ENCODE measurements at places on chromosomes 2 and 18.

DNA sequence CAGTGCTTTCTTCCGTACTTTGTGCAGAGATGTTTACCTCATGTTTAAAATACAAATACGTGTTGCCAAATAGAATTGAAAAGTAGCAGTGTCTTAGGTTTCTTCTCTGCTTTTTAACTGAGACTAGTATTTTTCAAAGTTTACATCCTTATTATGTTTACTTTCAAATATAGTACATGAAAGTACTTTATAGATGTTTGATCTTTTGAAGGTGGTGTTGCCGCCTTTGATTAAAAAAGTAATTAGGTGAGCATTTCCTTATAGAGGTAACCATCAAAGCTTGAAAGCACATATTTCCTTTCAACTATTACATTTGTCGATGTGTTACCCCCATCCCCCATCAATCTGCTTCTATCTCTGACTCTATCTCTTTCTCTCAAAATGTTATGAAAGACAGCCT, 87.0 kb downstream of the CERS6 start:
- no peak overlapping the region for H3K27ac ChIP-seq
- H3K4me1 ChIP-seq, result peaks cover 24% of the 10 kb centered on the region
- H3K27me3 ChIP-seq, result no peaks in the 10 kb centered on the region
- H3K4me3 ChIP-seq, result no peak overlapping the region
- H3K36me3 ChIP-seq, result no peaks in the 10 kb centered on the region

DNA sequence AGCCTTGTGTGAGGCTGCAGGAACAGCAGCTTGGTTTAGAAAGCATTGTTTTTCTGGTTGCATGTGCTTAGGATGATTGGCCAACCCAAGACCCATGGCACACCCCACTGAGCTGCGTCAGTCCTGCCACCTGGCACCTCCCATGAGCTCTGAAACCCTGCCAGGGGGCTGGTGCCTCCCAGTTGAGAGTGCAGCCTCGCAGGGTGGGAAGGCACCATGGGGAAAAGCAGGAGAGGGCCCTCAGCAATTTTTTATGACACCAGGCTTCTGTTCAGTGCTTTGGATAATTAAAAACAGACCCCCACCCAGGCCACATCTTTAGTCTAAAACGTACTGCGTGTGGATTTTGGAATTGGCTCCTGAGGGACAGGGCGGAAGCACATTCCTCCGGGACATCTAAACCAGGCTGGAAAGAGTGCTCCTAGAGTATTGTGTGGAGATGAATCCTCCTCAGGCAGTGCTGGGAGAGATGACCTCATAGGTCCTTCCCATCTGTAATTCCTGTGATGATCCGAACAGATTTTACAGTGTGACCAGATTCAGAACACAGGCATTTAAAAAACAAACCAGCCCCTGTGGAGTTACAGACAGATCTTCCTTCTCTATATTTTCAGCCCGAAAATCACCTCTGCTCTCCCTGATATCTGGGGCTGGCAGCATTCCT, 438.3 kb downstream of the ZNF521 start:
- DNase-seq, result no peak
- H3K36me3 ChIP-seq, result no peaks in the 10 kb centered on the region
- H3K4me1 ChIP-seq, result peaks cover 6% of the 10 kb centered on the region

DNA sequence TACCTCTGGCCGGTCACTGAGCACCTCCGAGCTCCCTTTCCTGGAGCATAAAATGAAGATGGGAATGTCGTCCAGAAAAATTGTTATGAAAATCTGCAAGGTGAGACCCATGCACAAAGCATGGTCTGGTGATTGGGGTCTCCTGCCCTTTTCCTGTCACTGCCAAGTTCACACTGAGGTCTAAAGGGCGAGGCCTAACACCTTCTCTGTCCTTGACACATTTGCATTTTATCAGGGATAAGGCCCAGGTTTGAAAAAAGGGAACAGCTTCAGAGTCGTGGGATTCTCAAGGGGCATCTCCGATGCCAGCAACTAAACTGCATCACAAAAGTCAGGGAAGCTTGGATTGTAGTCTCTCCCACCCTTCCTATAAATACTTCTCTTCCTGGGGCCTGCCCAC, 24.7 kb downstream of the GNAL start:
- H3K36me3 ChIP-seq, result no peaks in the 10 kb centered on the region
- H3K4me1 ChIP-seq, result no peaks in the 10 kb centered on the region
- DNase-seq, result no peak
- H3K27ac ChIP-seq, result no peak overlapping the region
- no peak overlapping the region for H3K4me3 ChIP-seq

DNA sequence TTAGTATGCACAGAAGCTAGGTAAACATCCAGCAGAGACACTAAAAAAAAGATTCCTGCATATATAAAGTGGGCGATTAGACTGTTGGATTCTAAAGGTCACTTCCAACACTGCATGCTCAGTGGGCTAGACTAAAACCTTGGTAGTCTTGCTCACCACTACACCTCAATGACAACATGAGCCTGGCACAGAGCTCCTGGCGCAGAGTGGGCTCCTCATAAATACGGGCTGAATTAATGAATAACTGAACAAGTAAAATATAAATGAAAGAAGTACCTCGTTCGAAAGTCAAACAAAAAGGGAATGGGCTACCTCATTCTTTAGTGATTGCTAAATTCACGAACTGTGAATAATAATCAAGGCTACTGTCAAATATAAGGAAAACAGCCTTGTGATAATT, 185.3 kb downstream of the STK39 start:
- peak overlapping the region; percentile 13 for H3K4me3 ChIP-seq
- no peaks in the 10 kb centered on the region for H3K27me3 ChIP-seq
- H3K36me3 ChIP-seq, result peaks cover 28% of the 10 kb centered on the region
- peaks cover 50% of the 10 kb centered on the region for H3K4me1 ChIP-seq
- H3K27ac ChIP-seq, result peak overlapping the region; percentile 79
- DNase-seq, result peak; percentile 24

DNA sequence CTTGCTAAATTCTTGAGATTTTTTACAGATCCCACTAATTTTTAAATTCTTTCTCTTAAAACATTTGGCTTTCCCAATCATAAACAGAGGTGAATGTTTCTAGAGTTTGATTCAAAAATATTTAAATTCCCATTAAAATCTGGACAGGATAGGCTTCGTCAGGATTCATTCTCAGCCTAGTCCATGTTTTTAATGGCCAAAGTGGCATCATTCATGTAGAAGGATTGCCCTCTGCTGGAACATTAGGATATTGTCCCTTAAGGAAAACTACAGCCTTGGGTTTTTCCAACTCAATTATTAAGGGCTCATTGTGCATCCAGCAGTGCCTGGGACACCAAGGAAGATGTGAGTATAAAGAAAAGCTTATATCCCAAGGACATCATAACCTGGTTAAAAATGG, 71.7 kb downstream of the TPGS2 start:
- H3K27ac ChIP-seq, result no peak overlapping the region
- no peak overlapping the region for H3K4me3 ChIP-seq
- no peaks in the 10 kb centered on the region for H3K36me3 ChIP-seq
- peaks cover 12% of the 10 kb centered on the region for H3K4me1 ChIP-seq
- DNase-seq, result peak; percentile 38
- H3K27me3 ChIP-seq, result no peaks in the 10 kb centered on the region

DNA sequence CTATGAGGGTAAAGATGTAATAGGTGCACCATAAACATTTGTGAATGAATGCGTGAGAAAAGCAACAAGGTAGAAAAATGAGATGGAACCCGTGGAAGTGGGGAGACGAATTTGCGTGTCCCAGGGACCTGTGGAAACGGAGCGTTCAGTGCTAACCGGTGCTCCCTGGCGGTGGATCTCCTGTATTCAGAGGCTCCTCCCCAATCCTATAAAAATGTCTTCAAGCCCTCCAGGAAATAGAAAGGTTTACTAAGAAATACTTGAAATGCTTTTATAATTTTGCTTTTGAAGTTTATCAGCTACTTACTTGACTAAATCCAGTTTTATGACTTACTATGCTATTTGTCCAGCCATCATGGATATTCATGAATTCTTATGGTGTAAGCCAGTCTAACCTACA, 62.8 kb upstream of the RBM44 start:
- H3K27ac ChIP-seq, result no peak overlapping the region
- peaks cover 82% of the 10 kb centered on the region for H3K36me3 ChIP-seq
- H3K27me3 ChIP-seq, result no peaks in the 10 kb centered on the region
- DNase-seq, result no peak
- H3K4me3 ChIP-seq, result no peak overlapping the region

DNA sequence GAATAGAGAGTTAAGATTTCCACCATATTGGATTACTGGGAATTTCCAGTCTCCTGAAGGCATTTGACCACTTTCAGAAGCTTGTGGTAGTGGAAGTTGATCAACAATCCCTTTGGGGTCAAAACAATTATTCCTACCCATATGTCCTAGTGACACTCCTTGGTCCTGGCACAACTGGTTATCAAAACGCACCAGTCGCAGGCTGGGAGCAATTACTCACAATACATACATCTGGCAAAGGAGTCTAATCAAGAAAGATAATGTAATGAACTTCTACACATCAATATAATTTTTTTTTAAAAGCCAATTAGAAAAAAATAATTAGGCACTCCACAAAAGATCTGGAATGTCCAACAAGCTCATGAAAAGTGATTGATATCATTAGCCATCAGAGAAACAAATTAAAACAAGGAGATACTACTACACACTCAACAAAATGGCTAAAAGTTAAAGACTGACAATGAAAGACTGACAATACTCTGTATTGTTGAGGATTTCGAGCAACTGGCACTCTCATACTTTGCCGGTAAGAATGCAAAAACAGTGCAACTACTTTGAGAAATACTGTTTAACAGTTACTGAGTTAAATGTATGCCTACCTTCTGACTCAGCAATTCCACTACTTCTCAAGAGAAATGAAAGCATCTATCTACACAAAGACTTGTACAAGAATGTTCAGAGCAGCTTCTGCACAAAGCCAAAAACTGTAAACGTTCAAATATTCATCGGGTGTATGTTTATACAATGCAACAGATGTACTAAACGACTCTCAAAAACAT, 2.0 kb downstream of the INO80C start:
- peak overlapping the region; percentile 83 for H3K4me3 ChIP-seq
- H3K27me3 ChIP-seq, result no peaks in the 10 kb centered on the region
- no peak for DNase-seq

Data from Calu3 (cell line).